ENCODE measurements at places on chromosomes 6 and 20.
A peak's percentile ranks its signal among the peaks of the same experiment; 100 is the strongest.

DNA sequence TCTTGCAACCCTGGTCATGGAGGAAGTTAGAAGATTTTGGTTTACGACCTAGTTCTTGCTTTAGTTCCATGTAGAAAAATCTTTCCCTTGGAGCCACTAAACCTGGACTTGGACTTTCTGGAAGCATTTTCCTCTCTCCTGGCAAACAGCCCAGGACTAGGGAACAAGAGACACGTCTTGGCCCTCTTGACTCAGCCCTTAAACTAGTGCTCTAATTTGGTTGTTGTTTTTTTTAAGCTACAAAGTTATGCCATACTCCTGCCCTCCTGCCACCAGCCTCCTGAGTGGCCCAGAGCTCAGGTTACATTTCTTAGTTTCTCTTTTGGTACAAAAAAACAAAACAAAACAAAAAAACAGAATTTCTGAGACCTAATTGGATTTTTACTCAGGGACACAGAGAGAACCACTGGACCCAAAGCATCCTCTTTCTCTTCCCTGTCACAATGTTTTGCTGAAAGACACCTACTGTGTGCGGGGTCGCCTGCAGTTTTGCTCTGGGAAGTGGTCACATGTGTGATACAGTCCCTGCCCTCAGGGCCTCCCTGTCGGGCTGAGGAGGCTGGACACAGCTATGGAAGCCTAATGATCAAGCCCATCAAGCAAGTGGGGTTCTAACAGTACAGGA lies 32.3 kb upstream of the SCUBE3 start:
- DNase-seq = no peak

GRCh38 chr20:52438326-52438963 lies 246.9 kb upstream of the ZFP64 start:
- no peak for DNase-seq

DNA sequence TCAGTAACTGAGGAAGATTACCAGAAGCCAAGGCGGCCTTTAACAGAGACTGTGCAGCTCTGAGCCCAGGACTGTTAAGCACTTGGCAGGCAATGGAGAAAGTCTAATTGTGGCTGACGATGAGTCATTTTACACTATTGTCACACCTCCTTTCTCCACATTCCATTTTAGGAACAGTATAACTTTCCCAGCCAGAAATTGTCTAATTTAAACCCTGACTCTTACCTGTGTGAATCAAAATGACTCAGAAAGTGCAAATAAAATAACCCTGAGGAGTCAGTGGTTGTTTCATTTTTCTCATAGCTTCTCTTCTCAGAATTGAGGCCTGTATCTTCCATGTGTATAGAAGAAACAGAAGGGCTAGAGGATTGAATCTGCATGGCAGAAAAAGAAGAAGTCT lies 40.0 kb upstream of the OPN5 start:
- DNase-seq = no peak

DNA sequence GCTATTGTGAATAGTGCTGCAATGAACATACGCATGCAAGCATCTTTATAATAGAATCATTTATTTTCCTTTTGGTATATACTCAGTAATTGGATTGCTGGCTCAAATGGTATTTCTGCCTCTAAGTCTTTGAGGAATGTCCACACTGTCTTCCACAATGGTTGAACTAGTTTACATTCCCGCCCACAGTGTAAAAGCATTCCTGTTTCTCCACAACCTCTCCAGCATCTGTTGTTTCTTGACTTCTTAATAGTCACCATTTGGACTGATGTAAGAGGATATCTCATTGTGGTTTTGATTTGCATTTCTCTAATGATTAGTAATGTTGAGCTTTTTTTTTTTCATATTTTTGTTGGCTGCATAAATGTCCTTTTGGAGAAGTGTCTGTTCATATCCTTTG lies 208.7 kb downstream of the PHF3 start:
- DNase-seq = no peak

GRCh38 chr6:6332811-6333244 lies 12.4 kb upstream of the F13A1 start:
- peak; percentile 38 for DNase-seq

GRCh38 chr6:41191569-41191968 lies 9.4 kb downstream of the TREML2 start:
- no peak for DNase-seq

DNA sequence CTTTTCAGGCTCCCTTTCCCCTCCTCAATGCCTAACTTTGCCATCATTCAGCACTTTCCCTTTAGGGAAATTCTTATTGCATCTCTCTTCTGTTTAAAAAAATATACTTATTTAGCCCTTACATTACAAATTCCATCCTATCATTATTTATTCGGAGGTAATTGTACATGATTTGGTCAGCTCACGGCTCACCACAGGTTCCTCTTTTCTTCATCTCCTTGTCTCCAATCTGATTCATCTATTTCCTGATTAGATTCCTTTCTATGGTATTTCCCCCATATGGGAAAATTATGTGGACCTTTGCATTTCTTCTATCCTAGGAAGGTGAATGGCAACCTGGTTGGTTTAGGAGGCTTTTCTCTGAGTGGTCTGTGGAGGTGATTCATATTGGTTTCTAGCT lies 12.9 kb upstream of the EMILIN3 start:
- DNase-seq = no peak

- DNase-seq = no peak
Observed at GRCh38 chr6:84618046-84618752, 146.2 kb downstream of the TBX18 start.

- no peak for DNase-seq
Observed at GRCh38 chr6:167560673-167561569, 236.0 kb downstream of the TTLL2 start.

DNA sequence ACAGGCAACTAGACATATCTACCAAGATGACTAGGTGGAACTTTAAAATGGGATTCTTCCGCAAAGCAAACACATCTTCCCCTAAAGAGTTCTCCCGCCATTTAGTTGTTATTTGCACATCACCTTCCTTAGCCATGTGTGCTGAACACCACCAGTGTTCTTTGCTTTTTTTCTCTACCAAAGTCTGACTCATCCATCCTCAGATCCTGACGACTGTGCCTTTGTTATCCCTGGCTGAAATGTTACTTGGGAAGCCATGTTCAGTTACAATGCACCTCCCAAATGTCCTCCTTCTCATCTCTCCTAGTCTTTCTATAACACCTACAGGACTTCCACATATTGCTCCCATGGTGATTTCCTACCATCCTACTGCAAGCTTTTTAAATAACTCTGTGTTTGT lies 593.5 kb upstream of the ARID1B start:
- no peak for DNase-seq

DNA sequence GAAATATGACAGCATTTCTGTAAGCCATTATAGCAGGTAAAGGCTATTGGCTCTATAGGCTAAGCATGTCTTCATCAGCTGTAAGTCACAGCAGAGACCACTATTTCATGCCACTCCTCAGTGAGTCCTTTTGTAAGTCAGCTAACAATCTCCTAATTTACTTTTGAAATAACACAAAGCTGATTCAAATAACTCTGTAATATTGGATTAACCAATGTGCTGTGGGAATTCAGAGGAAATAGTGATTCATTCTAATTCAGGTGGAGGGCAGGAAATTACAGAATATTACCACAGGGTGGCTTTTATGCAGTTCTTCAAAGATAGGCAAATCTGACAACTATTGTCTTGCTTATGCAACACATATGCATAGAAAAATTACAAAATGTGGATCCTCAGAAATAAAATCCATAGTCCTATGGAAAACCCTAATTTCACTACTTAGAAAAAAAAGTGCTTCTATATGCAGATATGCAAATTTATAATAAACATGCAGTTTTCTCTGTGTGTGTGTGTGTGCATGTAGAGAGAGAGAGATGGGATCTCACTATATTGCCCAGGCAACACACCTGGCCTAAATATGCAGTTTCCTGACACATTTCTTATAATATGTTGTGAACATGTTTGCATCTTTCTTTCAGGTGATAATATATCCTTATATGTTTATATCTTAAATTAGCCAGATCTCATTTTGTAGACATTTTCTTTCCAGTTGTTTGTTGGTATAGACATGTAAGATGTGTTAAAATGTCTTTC lies 4.8 kb upstream of the SMIM28 start:
- DNase-seq = no peak

GRCh38 chr6:168153553-168153952 lies 74.5 kb upstream of the FRMD1 start:
- no peak for DNase-seq

All from GM12864 (cell line).